ENCODE measurements at places on chromosomes 5 and 9.

DNA sequence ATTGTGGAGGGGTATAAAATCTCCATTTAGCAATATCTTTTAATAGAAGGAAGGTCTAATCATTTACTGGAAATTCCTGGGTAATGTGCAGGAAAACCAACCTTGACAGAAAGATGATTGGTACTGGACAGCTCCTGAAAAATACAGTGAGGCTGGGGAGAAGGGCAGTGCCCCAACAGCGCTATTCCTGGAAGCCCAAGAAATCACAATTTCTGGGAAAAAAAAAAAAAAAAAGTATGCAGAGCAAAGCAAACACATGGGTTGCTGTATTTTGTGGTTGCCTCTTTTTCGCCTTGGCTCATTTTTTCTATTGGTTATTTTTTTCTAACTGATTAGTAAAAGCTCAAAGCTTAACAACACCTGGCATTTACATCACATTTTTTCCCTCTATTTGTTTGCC, 249.7 kb downstream of the ENC1 start:
- no peak for DNase-seq

DNA sequence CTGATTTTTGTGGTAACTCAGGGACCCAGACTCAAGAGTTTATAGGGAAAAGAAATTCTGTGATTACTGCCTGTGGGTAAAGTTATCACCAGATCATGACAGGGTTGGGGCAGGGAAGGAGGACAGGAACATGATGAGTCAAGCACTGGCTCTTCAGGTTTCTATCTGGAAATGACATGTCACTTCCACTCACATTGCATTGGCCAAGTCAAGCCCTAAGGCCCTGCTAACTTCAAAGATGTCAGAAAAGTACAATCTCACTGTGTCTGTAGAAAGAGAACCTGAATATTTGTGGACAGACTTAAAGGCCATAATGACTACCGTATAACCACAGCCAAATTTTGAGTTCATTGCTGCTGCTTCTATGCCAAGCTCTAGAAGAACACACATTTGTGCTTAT, 187.7 kb downstream of the TLE4 start:
- no peak for DNase-seq

GRCh38 chr5:963673-964531, 44.7 kb upstream of the NKD2 start:
- peak; percentile 13 for DNase-seq

DNA sequence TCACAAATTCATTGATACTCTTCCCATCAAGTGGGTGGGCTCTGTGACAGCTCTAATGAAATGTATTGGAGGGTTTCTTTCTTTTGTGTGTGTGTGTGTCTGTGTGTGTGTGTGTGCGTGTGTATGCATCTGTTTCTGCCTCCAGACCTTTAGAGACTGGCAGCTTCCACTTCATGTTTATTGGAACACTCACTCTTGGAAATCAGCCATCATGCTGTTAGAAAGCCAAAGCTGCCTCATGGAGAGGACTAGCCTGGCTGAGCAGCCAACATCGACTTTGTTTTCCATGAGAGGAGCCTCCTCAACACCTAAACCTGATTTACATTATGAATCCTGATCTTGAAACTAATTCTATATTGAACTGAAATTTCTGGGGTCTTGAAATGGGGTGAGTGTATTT, 128.5 kb upstream of the FAM174A start:
- DNase-seq = no peak

DNA sequence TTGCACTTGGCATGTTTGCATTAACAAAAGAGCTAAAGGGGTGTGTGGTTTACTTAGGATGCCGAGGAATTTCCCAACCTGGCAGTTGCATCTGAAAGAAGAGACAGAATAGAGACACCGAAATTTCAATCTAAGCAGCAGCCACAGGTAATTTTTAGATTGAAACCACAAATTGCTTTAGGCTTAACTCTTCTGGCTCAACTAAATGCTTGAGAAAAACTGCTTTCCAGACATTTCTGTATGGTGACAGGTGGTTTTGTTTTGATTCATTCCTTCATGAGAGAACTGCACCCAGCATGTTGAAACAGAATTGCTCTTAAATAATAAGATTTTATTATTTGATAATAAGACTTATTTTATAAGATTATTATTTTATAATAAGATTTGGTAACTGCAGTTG, 21.5 kb downstream of the SECISBP2 start:
- no peak for DNase-seq

GRCh38 chr9:1490341-1491232, 440.4 kb downstream of the DMRT2 start:
- no peak for DNase-seq

GRCh38 chr5:8474569-8474930, 605.6 kb downstream of the MTRR start:
- DNase-seq = no peak

DNA sequence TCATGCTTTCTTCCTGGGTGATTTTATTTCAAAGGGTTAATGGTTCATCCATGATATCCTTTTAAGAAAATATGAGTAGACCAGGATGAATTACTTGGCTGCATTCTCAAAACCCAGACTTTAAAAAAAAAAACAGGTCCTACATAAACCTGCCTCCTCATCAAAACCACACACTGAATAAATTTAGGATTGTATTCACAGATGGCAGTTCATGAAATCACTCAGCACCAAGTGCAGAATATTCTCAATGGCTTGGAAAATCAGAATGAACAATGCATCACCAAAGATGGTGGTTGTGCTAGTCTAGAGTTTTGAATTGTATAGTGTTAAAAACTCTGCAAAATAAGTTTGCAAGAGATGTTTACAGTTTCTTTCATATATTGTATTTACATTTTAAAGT, 145.4 kb upstream of the GRAMD2B start:
- no peak for DNase-seq

All from HCEC 1CT (cell line).